ENCODE measurements at places on chromosomes 2 and 18. TPM values are rescaled to one million over a fixed set of nuclear protein-coding genes. Genes with fewer than 3 reads are reported as not detected.

DNA sequence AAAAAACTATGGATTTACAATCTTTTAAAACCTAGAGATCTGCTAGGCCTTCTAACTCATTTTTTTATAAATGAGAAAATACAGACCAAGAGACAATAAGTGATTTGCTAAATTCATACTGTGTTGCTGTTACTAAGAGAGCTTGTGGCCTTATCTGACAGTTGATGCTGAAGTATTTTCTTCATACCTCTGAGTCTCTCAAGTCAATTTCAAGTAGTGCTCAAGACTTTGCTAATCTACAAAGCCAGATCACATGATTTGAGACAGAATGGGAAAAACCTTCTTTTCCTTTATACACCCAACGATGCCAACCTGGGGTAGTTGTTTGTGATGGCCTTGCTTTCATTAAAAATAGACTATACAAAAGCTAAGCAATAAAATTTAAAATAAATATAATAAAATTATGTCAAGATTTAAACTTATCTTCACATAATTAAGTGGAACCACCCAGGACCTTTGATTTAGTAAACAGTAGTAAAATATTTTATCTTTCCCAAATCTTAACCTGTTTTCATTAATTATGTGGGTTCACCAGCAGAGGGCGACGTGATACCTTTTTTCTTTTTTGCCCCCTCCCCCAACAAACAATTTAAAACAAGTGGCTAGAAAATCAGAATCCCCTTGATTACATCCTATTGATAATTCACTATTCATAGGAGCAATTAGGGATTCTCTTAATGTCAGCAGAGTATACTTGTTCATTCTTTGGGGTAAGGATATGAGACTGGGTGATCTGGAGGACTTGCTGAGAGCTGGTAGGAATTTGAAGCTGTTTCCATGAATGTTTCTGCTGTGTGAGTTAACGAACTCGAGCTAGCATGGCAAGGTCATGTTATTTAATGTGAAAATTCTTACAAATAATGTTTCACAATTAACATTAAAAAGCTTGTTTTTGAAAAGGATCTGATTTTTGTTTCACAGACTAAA, 49.6 kb upstream of the SLC5A7 start:
- DNase-seq, result no peak

The IL36B gene
- not detected for total RNA-seq

DNA sequence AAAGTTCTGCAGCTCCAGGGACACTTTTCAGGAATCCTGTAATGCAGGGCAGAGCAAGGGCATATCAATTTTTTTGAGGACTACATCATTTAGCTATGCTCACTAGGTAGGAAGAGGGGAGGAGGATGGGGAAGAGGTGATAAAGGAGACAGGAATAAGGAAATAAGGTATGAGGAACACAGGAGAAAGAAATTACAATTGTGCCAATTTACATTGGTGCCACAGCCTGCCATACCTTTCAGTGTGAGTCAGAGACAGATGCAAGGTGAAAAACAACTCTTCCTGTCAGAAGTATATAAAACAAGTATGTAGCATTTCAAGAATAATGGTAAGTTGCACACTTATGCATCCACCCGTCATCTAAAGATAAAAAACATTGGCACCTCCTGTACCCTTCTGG, 5.4 kb upstream of the MRPS9 start:
- no peak for DNase-seq

The VWC2L gene
- not detected for total RNA-seq

GRCh38 chr2:215724146-215724545, 288.3 kb upstream of the FN1 start:
- no peak for DNase-seq

The CASP10 gene
- 2.5 TPM for total RNA-seq

The LBH gene
- total RNA-seq, result 57.0 TPM

The AGAP1 gene
- 42.0 TPM for total RNA-seq

DNA sequence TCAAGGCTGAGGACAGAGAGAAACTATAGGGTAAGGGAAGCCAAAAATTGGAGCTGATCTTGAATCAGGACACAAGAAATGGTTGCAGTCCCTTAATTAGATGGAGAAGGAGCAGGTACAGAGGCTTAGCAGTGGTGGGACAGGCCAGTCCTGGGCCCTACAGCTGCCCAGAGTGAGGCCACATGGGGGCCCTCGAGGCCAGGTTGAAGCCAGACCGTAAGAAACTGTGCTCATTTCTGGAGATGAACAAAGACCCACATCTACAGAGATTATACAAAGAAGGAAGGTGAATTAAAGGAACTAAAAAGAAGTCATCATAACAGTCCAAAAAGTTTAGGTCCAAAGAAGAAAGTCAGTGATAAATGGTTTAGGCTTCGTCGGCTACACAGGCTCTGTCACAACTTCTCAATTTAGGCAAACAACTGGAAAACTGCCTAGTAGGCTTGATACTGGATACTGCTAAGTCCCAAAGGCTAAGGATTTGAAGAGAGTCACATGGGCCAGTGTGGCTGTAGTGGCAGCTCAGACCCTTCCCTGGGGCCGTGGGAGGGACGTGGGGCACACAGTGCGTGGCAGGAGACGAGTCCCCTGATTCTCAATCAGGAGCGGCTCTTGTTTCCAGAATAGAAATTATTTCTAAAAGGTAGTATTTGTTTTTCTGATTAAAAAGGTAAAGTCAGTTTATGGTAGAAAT, 50.4 kb upstream of the CNGA3 start:
- no peak for DNase-seq
